ENCODE measurements at places on chromosomes 5 and 9.

GRCh38 chr5:77633709-77634108 lies 4.8 kb downstream of the OTP start:
- DNase-seq, result no peak

- peak; percentile 98 for DNase-seq
These were observed 55.2 kb upstream of the NEK6 start for GRCh38 chr9:124202447-124202971.

GRCh38 chr5:173581408-173582215 lies 34.8 kb downstream of the BOD1 start:
- DNase-seq, result peak; percentile 14

- DNase-seq, result no peak
These were observed 343.2 kb downstream of the ZNF608 start for GRCh38 chr5:124403281-124403680.

DNA sequence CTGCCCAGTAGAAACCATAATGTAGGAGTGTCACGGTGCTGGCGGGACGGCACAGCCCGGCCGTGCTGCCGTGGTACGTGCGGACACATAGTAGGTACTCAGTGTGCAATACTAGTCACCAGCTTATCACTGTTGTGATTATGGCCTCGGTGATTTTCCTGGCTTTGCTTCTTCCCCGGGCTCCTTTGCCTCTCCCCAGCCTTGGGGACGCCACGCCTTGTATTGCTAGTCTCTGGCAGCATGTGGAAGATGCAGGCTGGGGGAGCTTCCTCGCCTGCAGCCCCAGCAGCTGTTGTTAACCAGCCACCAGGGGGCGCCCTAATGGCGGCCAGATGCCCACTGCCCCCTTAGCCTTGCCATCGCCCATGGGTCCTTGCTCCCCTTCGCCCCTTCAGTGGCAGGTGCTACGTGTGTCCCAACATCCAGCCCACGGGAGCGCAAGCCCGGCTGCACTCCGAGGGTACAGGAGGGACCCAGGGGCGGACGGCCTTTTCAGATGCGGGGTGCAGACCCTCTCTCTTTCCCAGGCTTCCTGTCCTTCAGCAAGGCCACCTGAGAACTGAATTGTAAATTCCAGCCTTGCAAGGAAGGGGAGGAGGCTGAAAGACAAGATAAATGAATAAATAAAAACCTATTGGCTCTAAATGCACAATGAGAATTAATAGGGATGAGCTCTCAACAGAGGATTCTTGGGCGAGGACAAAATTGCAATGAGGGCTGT lies 8.0 kb downstream of the NTNG2 start:
- peak; percentile 55 for DNase-seq

- no peak for DNase-seq
These were observed 60.5 kb downstream of the SYK start for GRCh38 chr9:90861826-90862740.

DNA sequence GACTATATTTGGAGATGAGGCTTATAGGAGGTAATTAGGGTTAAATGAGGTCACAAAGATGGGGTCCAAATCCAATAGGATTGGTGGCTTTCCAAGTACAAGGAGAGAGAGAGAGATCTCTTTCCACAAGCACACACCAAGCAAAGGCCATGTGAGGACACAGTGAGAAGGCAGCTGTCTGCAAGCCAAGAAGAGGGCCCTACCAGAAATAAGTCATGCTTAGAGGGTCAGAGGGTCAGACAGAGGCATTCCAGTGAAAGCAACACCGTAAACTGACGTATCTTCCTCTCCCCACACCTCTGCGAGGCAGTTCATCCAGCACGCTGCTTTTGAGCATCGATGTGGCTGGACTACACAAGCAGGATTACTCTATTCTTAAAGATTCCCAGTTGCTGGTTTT lies 87.9 kb downstream of the SLC1A3 start:
- DNase-seq, result no peak

- no peak for DNase-seq
These were observed 52.8 kb downstream of the EXD3 start for GRCh38 chr9:137369911-137370764.

DNA sequence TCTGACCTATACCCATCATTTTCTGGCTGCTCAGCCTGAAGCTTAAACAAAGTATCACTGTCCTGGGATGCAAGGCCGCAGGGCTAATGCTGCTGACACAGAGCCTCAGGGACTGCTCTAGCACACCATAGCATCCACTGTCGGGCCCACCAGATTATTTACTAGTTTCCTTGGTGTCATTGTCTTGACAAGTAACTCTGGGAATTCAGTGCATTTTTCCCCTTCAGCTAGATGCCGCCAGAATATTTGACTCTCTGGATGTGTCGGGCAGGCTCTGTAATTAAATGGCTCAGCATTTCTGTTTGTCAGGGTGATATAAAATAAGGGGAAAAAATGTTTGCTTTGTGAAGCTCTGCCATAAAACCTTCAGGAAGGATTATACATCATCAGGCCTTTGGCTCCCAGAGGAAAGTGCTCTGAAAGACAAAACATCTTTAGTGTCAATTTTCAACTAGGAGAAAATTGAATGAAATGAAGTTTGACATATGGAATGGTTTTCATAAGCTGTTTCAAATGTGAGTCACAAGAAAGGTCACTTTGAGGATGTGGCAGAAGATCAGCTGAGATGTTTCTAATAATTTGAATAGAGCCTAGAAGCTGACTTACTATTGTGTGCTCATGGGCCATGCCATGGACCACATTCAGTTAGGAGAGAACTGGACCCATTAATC lies 350.1 kb downstream of the TMEM232 start:
- DNase-seq, result no peak

DNA sequence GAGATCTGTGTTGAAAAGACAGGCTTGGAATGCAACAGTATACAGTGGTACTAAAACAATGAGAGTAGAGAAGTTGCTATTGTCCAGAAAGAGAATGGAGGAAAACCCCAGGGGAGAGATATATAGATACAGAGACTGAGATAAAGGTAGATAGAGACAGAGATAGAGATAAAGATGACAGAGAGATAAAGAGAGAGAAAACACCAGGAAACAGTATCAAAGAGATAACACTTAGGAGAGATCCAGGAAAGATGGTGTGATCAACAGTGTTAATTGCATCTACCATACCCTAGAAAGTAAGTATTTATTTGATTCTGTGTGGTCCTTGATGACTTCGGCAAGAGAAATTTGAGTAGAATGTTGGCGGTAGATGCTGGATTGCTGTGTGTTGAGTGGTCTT lies 461.8 kb upstream of the RIOK2 start:
- DNase-seq, result no peak

DNA sequence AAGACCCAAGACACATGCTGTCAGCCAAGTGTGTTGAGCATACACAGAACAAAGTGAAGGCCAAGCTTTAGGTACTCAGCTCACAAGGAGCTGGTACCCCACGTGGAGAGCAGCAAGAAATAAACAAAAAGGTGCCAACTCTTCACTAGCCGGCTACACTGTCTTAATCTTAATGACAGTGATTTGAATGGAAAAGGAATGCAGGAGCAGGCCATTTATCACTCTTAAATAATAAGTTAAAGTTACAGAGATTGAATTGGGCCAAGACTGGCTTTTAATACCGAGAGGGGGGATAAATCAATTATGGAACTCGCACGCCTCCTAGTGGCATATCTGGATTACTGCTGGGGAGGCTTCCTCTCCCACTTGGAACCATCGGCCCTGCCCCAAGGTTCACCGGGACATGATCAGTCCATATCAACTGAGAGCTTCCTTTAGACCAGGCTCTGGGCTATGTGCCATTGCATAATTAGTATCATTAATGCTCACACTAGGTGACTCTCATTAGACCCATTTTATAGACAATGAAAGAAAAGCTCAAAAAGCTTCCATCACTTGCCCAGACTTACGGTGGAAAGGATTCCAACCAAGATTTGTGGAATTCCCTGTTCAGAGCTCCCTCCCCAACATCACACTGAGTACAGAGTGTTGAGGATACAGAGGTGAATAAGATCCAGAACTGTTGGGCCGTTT lies 94.0 kb downstream of the ACTL7B start:
- peak; percentile 57 for DNase-seq

GRCh38 chr5:72096602-72097188 lies 10.6 kb upstream of the MAP1B start:
- no peak for DNase-seq

Measured in inflammatory macrophage treated with lipopolysaccharide for 4 hours (primary cell).